ENCODE measurements at places on chromosomes 12 and 14. TPM values are rescaled to one million over a fixed set of nuclear protein-coding genes. Genes with fewer than 3 reads are reported as not detected.

PPM1H gene
- 10.6 TPM for total RNA-seq

HOXC9 gene
- not detected for total RNA-seq

B4GALNT1 gene
- 45.2 TPM for total RNA-seq

DNA sequence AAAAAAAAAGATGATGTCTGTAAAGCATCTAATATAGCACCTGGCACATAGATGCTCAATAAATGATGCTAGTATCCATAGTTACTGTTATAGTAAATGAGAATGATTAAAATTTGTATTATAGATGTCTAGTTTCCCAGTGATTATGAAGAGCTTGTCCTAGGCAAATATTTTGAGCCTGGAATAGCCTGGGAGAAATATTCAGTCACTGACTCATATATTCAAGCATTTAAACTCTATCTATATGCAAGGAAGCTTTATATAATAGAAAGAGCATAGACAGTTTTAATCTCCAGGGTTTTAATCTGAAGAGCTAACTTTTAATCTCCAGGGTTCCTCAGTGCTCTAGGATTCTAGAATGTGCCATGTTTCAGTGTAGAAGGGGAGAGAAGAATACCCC, 91.5 kb upstream of the VASH1 start:
- DNase-seq = no peak

- DNase-seq = no peak
Measured at GRCh38 chr12:13425766-13426165, 229.2 kb downstream of the EMP1 start.

IFNG-AS1 gene
- not detected for total RNA-seq

ASCL1 gene
- total RNA-seq = 21.1 TPM

HOXC6 gene
- not detected for total RNA-seq

DNA sequence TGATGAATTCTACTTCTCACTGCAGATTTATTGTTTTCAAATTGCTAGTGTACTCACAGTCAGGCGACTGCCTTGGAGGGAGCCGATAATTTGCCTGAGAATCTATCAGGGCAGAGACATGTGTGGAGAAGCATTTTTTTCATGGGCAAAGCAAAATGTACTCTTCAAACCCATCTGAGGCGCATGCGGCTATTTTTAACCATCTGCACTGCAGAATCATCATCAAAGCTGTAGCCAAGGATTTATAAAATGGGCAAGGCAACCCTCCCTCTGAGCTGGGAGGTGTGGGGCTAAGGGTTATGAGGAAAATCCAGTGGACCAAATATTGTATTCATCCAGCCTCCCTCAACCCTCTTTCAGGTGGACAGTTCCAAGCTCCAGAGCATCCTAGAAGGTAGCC, 37.7 kb downstream of the BEST3 start:
- no peak for DNase-seq
